ENCODE measurements at places on chromosomes 6 and 20. TPM values are rescaled to one million over a fixed set of nuclear protein-coding genes. Genes with fewer than 3 reads are reported as not detected.

The ZC2HC1B gene
- polyA plus RNA-seq: not detected

The CCN5 gene
- 0.11 TPM for polyA plus RNA-seq

The PPP1R18 gene
- polyA plus RNA-seq: 36.8 TPM

The PLAGL1 gene
- 265 TPM for polyA plus RNA-seq

The C20orf202 gene
- polyA plus RNA-seq: 0.43 TPM

The CNR1 gene
- 0.08 TPM for polyA plus RNA-seq

The LY6G6D gene
- 0.31 TPM for polyA plus RNA-seq

The DNAH8 gene
- polyA plus RNA-seq: 0.58 TPM

The CLVS2 gene
- polyA plus RNA-seq: 0.14 TPM

Measured in muscle of leg (tissue), 16 donors.